Left ventricle myocardium superior (tissue), 1 donor: ENCODE measurements at places on chromosomes 3 and 15. TPM values are rescaled to one million over a fixed set of nuclear protein-coding genes. Genes with fewer than 3 reads are reported as not detected.

The ALDH1A2 gene
- 10.4 TPM for total RNA-seq

The SUSD5 gene
- 1.4 TPM for total RNA-seq

The HRG gene
- not detected for total RNA-seq

The IL17RE gene
- total RNA-seq, result 0.45 TPM

The ISLR gene
- total RNA-seq, result 11.1 TPM

The MAGEL2 gene
- total RNA-seq, result 0.05 TPM

The PLIN1 gene
- total RNA-seq, result 4.7 TPM

The GATM gene
- 56.4 TPM for total RNA-seq

The MINDY2 gene
- total RNA-seq, result 37.2 TPM

The LMAN1L gene
- total RNA-seq, result 23.5 TPM

The MUC20 gene
- 3.6 TPM for total RNA-seq

The UTS2B gene
- total RNA-seq, result 0.42 TPM

The LRRC34 gene
- 1.6 TPM for total RNA-seq

The COL7A1 gene
- 24.5 TPM for total RNA-seq

The PPP1R14D gene
- total RNA-seq, result not detected

The ARNT2 gene
- 4.1 TPM for total RNA-seq
